Stimulated activated CD4-positive, alpha-beta T cell treated with anti-CD3 and anti-CD28 coated beads, Interleukin-12 subunit alpha, Interleukin-12 subunit beta, amount 100 ng/mL, for 48 hours (primary cell): ENCODE measurements at places on chromosomes 11 and 22.

GRCh38 chr11:57370941-57371340 lies 10.0 kb downstream of the PRG3 start:
- DNase-seq = no peak

DNA sequence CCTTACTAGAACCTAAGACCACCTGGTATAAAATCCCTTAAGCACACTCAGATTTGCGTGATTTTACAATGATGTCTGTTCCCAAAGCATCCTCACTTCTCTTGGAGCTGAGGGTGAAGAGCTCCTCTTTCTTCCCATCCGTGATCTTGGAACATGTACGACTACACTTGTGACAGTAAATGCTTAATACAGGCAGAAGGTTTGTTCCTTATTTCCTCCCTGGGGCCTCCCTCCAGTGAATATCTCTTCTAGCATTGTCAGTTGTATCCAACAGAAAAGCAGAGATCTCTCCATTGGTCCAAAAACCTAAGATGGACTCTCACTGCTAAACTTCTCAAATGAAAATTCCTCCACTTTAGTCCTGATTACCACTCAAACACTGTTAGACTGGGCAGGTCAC lies 103.6 kb upstream of the VPREB1 start:
- DNase-seq = no peak

DNA sequence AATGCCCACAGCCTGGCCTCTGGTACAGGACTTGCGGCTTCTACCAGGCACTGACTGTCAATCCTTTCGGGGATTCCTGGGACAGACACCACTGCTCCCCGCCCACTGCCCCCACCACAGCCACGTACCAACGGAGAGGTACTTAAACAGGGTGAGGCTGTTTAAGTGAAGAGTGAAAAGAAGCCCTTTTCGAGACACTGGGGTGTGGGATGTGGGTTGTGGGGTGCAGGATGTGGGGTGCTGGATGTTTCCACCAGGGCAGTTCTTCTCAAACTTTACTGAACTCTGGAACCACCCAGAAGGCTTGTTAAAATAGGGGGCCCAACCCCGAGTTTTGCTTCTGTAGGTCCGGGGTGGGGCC lies 34.2 kb upstream of the PRR5 start:
- DNase-seq = no peak

DNA sequence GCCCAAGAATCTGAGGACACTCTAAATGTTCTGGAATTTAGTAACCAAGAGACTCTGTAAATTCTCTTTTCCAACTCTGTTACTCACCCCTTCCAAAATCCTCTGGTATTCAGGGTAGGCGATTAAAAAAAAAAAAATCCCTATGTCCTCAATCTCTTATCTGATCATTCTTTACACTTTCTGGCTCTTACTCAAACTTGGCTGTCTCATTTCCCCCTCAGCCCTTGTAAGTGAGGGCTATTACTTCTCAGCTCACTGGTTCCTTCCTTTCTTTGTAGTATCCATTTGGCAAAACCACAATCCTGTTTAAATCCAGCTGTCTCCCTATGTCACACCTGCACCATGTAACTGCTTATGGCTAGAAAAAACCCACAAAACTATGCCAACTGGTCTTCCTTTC lies 12.7 kb upstream of the MSANTD2 start:
- no peak for DNase-seq

GRCh38 chr22:22235558-22235957 lies 9.0 kb upstream of the VPREB1 start:
- peak; percentile 33 for DNase-seq

- no peak for DNase-seq
Observed at GRCh38 chr11:77479746-77480352, 6.0 kb upstream of the PAK1 start.

GRCh38 chr11:118921121-118921928 lies 4.4 kb downstream of the BCL9L start:
- DNase-seq = no peak

DNA sequence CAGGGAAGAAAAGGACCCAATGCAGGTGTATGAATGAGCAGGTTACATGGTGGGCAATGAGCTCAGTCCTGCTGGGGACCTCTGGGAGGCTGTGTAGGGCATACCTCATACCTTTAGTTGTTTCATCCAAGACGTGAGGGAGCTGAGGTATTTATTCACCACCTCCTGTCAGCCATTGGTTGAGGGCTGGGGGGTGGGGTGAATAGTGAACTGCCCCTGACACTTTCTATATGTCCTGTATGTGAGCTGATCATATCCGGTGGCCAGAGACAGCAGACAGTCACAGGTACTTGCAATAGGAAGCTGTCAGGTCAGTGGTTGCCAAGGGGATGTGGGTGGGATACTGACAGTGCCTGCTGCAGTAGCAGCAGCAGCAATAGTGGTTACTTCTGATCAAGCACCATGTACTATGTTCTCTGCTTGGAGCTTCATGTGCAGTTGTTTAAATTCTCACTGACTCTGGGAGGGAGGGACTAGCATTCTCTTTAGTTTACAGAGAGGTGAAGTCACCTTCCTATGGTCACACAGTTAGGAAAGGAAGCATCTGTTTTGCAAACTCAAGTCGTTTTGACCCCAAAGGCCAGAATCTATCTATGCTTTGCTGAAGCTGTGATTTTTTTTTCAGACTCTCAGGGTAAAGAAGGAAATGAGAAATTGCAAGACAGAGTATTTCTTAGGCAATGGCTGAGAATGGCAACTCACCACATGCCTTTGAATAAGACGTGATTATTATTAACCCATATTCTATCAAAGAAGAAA lies 54.0 kb downstream of the MIAT start:
- no peak for DNase-seq

GRCh38 chr11:1840780-1841480 lies 2.1 kb downstream of the TNNI2 start:
- DNase-seq = no peak

- DNase-seq = no peak
Observed at GRCh38 chr11:78666675-78667160, 92.1 kb upstream of the NARS2 start.

DNA sequence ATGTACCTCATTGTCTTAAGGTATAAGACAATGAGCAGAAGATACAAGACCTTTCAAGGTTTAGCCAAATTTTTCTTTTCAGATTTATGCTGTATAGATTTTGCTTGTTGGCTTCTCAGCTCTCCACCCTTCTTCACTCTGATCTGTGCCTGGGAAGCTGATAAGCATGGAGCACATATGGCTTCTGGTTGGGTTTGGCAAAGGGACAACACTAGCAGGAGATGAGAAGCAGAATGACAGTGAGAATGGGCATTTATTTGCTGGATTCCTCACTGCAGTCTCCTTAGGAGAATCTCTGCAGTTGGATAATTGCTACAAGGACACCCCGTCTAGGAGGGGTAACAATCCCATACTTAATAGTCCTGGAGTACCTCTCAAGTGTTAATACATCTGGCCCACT lies 474.8 kb upstream of the CCDC90B start:
- DNase-seq = no peak

DNA sequence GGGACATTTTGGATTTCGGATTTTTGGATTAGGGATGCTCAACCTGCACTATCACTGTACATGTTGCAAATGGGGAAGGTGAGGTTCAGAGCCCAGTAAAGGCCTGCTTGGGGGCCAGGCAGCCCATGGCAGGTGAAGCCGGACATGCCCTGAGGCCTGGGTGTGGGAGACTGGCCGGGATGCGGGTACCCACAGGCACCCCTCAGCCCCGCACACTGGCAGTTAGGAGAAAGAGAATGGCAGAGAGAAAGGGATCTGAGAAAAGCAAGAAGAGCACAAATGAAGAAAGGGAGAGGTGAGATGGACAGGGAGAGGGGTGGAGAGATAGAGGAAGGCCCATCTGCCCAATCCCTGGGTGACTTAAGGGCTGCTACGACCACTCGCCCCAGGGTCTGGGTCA lies 52.8 kb downstream of the SCGB1A1 start:
- no peak for DNase-seq

DNA sequence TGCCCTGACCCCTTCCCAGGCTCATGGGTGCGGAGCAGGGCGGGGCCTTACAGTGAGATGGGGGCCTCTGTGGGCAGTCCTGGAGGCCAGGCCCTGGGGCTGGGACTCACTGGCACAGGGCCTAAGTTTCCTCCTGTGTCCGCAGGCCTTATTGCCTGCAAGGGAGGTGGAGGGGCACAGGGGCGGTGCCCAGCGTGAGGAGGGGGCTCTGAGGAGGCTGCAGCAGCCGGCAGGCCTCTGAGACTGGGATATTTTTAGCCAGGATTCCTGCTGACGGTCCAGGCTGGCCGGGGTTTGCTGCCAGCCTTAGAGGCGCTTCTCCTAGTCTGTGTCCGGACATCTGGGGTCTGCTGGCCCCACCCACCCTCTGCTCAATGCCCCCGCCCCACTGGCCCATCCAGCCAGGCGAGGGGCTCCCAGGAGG lies 5.7 kb upstream of the RTN4R start:
- no peak for DNase-seq

GRCh38 chr11:46114961-46115360 lies 6.3 kb downstream of the PHF21A start:
- DNase-seq = no peak

GRCh38 chr22:35102663-35103062 lies 36.7 kb downstream of the ISX start:
- no peak for DNase-seq

DNA sequence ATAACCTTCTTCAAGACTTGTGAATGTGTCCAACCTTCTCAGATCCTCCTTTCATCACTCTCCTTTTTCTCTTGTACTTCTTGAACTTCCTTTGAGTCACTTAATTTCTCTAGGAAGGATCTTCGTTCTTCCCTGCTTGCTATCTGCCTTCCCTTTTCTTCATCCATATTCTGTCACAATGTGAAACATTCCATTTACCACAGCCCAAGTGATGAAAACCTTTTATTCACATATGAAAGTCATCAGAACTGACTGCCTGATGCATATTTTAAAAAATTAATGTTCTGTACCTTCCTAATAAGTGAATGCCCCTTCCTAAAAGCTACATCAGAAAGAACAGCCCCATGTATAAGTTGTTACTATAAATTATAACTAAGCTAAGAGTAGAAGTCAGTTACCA lies 520.4 kb upstream of the LUZP2 start:
- DNase-seq = no peak

GRCh38 chr11:31656051-31656450 lies 146.5 kb downstream of the ELP4 start:
- DNase-seq = no peak

- DNase-seq = no peak
Observed at GRCh38 chr11:35711173-35711910, 48.8 kb downstream of the TRIM44 start.

DNA sequence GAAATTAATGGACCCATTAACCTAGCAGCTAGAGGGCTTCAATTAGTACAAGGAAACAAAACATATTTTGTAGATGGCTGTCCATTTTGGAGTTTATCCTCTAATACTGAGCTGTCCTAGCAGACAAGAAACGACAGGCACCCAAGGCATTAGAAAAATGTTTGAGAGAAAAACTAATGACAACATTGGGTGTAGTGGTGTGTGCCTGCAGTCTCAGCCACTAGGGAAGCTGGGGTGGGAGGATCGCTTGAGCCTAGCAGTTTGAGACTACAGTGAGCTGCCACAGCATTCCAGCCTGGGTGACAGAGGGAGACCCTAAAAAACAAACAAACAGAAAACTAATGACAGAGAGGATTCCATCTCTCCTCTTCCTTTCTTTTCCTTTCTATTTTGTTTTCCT lies 1.5 kb downstream of the A4GALT start:
- DNase-seq = no peak

GRCh38 chr22:46588279-46589140 lies 31.7 kb upstream of the GRAMD4 start:
- no peak for DNase-seq

DNA sequence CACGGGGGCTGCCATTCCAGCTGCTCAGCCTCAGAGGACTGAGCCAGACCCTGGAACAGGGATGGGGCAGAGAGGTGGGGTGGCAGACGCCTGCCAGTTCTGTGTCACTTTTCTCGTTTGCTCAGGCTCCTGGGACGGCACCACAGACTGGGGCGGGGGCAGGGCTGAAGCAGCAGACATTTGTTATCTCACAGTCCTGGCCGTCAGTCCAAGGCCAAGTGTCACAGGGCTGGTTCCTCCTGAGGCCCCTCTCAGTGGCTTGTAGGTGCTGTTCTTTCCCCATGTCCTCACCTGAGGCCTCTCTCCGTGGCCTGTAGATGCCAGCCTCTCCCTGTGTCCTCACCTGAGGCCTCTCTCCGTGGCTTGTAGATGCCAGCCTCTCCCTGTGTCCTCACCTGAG lies 24.7 kb downstream of the TPCN2 start:
- DNase-seq = no peak

DNA sequence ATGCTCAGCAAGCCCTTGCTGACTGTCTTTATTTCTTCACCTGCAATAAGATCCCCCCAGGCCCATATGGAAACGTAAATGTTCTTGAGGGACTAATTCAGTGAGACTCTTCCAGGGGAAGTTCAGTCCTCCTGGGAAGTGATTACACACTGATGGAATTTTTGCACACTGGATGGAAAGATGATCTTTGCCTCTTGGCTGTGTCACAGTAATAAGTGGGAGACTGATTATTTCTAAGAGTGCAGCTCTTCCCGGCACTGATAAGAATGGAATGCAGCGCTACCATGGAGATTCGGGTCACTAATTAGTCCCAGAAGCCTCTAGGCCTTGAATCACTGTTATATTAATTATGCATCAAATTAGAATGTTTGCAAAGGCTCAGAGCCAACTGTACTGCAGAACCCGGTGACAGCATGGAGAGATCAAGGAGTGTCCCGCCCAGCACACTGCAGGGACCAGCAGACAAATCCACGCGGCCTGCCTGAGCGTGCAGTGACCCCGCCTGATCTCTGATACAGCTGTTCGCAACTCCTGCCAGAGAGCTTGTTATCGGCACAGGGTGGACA lies 178.3 kb downstream of the SNX19 start:
- DNase-seq = no peak

DNA sequence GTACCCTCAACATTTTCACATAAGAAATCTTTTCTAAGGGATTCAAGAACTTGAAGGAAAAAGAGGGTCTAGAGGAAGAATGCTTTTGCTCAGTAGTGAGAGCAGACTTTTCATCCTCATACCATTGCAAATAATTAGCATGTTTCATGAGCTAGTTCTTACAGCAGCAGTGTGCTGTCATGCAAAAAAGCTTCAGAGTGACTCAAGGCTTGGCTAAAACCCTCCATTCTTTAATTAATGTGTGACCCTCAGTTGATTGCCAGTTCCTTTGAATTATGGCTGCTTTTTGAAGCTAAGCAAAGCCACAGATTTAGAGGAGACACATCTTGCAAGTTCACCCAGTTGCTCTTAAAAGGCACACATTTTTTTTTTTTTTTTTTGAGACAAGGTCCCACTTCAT lies 36.6 kb upstream of the PCF11 start:
- no peak for DNase-seq

- no peak for DNase-seq
Observed at GRCh38 chr11:20193307-20193706, 33.0 kb upstream of the DBX1 start.
